Stimulated activated CD4-positive, alpha-beta T cell treated with anti-CD3 and anti-CD28 coated beads, TNF-alpha, amount 100 ng/mL, for 1 hour (primary cell): ENCODE measurements at places on chromosomes 11 and 22.

GRCh38 chr22:48920776-48921241, 906.9 kb downstream of the BRD1 start:
- DNase-seq, result no peak

- DNase-seq, result no peak
Observed at GRCh38 chr11:31895926-31896325, 84.8 kb upstream of the PAX6 start.

- DNase-seq, result no peak
Observed at GRCh38 chr11:93490996-93491618, 52.1 kb downstream of the SMCO4 start.

DNA sequence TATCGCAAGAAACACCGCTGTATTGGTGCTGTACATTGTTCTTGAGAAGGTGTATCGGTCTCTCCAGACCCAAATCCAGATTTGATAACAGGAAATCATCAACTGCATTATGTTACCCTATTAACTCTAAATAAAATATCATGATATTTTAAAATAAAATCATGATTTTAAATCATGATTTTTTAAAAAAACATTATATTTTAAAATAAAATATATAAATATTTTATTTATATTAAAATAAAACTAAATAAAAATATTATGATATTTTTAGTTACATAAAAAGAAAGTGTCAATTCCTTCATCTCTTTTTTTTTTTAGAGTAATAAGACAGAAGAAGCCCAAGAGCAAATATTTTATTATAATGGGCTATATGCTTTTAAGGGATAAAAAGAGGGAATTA, 27.6 kb downstream of the RBMXL2 start:
- DNase-seq, result no peak

GRCh38 chr11:945986-946385, 20.3 kb downstream of the AP2A2 start:
- no peak for DNase-seq

GRCh38 chr11:31240340-31240904, 129.1 kb downstream of the DCDC1 start:
- DNase-seq, result no peak

GRCh38 chr11:130778705-130779104, 137.6 kb downstream of the SNX19 start:
- DNase-seq, result no peak

DNA sequence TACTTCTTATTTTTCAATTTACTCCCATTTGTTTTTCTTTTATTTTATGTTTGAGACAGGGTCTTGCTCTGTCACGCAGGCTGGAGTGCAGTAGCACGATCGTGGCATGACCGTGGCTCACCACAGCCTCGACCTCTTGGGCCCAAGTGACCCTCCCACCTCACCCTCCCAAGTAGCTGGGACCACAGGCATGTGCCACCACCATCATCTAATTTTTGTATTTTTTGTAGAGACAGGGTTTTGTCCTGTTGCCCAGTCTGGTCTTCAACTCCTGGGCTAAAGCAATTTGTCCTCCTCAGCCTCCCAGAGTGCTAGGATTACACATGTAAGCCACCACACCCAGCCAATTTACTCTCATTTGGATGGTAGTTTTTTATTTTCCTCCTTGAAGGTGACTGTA, 679.3 kb upstream of the CCDC179 start:
- no peak for DNase-seq

DNA sequence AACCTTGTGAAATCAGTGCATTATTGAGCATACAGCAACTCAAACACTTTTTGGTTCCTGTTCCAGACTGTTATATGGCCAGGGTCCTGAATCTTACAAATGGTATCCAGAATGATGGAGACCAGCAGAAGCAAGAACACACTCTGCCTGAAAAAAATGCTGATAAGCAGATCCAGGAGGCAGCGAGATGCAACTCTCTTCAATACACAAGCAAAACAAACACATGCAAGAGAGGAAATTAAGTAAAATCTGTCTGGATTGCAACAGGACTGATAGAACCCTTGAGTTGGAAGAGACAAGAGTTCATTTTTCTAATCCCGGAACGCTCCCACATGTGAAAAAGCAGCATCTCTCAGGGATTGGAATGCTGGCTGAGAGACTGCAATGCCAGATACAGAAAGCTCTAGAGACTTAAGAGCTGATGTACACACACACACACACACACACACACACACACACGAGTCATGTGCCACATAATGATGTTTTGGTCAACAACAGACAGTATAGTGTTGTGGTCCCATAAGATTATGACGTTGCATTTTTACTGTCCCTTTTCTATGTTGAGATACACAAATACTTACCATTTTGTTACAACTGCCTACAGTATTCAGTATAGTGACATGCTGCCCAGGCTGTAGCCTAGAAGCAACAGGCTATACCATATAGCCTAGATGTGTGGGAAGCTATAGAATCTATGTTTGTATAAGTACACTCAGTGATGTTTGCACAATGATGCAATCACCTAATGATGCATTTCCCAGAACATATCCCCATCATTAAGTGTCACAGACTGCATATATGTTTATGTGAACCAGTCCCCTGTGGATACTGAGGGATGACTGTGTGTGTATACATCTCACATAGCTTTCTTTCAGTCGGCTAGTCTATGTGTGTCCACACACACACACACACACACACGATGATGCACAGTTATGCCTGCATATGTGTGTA, 406.6 kb downstream of the LARGE1 start:
- no peak for DNase-seq

- no peak for DNase-seq
Observed at GRCh38 chr11:92744929-92745585, 224.4 kb upstream of the MTNR1B start.

DNA sequence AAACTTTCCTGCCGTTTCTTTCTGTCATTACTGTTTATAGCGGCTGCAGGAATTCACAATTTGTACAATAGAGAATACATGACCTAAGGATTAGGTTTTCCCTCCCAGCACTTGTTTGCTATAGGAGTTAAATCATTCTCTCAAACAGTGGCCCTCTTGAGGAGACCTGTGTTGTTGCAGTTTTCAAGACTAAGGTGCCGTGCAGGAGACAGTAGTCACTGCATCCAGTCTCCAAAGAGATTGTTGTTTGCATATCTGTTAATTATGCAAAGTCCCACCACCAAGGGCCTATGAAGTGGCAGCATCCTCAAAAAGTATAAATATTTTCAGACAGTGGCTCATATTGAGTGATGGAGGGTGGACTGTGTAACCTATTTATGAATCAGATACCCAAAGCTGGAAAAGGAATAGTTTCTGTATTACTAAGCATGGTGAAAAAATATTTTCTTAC, 2.3 kb downstream of the PRSS23 start:
- no peak for DNase-seq

- no peak for DNase-seq
Observed at GRCh38 chr11:29305456-29306232, 711.2 kb downstream of the KCNA4 start.

- no peak for DNase-seq
Observed at GRCh38 chr22:43006016-43006505, 8.9 kb downstream of the PACSIN2 start.

- no peak for DNase-seq
Observed at GRCh38 chr11:94834911-94835593, 66.9 kb downstream of the AMOTL1 start.

DNA sequence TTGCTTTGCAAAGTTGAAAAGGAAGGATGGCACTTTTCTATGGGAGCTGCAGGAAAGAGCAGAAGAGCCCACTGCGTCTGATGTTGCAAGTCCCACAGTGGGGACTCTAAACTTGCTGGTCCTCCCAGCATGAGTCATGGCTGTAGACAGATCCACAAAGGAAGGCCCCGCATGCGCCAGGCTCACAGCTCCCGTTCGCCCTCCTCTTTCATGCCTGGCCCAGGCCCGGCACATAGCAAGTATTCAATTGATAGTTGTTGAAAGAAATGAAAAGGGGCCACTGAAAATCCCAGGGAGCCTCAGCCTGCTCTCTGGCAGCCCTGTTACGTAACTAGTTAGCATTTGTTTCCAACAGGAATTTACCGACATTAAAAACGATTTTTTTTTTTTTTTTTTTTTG, 18.9 kb downstream of the AP1B1 start:
- DNase-seq, result no peak

- no peak for DNase-seq
Observed at GRCh38 chr11:111469200-111469599, 43.0 kb downstream of the BTG4 start.

DNA sequence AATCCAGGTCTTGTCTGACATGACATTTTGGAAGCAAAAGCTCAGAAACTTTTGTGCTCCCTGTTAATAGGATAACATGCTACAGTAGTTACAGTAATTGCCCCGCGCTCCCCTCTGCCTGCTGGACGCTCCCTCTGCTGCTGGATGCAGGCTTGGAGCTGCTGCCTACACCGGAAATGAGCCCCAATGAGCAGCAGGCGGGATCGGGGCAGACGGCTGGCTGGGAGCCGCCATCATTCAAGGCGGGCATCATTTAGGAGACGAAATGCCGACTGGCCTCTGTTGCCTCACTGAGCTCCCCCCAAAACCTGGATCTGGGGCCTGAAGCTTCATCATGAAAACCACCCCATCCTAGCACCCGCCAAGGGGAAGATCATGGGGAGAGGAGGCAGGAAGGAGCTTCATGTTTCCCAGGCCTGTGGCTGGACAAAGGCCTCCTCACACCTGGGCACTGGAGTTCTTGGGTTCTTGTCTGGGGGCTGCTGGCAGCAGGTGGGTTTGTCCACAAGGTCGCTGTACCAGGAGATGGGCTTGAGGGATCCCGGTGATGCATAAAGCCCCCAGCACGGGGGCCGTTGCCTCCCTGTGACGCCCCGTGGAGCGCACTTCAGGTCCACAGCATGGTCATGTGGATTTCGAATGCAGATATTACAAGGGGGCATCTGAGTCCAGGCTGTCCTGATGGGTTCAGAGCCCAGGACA, 664.3 kb downstream of the BRD1 start:
- no peak for DNase-seq

DNA sequence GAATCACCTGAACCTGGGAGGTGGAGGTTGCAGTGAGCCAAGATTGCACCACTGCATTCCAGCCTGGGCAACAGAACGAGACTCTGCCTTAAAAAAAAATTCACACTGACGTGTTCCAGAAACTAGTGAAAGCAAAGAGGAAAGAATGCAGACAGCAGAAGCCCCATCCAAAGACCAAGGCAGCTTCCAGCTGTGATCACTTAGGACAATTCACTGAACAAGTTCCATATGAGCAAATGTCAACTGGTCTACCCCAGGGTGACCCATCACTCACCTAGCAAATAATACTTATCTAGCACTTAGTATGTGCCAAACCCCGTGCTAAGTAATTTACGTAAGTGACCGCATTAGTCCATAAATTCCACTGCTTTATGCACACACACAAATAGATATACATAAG, 138.9 kb downstream of the LARGE1 start:
- DNase-seq, result no peak

DNA sequence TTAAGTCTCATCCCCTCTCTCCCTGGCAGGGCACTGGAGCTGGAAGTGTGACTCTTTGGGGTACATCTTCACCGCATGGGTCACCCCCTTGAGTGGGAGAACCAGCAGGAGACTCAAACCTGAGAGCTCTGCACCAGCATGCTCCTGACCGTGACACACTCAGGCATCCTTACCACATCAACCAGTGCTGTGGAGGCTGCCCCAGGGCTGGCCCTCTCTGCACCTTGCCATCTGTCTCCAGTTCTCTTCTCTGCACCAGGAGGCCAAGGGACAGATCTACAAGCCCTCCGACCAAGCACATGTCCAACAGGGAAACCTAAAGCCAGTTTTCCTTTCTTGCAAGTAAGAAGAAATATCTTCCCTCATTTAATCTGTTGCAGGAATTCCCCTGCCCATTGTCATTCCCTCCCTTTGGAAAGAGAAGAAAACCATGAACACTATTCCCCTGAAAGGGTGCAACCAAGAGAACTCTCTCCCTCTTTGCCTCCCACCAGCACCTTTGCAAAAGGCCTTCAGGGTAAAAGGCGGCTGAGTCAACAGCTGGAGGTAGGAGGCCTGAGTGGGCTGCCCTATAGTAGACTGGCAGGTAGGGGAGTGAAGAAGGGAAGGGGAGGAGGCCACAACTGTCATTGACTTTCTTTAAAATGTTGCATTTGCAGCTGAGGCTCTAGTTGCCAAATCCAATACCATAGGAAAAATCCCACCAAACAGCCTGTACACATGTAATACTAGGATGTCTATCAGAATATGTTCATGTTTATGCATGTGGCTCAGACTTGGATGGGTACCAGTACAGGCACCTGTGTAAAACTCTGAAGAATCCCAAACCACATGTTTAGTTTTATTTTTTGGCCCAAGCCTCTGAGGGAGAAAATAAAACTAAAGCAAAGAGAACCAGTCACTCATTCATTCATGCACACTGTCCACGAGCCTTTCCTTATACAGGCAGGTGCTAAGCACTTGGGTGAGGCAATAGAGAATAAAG, 117.0 kb downstream of the WT1 start:
- no peak for DNase-seq

DNA sequence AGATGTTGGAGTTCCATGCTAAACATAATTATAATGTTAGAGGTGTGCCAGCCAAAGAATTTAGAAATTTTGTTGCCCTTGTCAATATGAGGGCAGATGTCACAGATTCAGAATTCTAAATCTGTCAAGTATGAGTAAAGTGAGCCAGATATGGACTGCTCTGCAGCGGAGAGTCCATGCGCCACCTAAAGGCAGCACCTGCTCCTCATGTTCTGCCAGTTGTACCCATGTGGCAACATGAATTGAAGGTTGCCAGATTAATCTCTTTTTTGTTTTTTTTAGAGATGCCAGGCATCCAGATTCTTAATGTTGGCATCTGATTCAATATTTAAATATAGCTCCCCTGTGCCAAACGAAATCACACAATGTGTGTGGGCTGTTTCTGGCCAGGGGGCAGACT, 678.6 kb upstream of the ANO5 start:
- no peak for DNase-seq

DNA sequence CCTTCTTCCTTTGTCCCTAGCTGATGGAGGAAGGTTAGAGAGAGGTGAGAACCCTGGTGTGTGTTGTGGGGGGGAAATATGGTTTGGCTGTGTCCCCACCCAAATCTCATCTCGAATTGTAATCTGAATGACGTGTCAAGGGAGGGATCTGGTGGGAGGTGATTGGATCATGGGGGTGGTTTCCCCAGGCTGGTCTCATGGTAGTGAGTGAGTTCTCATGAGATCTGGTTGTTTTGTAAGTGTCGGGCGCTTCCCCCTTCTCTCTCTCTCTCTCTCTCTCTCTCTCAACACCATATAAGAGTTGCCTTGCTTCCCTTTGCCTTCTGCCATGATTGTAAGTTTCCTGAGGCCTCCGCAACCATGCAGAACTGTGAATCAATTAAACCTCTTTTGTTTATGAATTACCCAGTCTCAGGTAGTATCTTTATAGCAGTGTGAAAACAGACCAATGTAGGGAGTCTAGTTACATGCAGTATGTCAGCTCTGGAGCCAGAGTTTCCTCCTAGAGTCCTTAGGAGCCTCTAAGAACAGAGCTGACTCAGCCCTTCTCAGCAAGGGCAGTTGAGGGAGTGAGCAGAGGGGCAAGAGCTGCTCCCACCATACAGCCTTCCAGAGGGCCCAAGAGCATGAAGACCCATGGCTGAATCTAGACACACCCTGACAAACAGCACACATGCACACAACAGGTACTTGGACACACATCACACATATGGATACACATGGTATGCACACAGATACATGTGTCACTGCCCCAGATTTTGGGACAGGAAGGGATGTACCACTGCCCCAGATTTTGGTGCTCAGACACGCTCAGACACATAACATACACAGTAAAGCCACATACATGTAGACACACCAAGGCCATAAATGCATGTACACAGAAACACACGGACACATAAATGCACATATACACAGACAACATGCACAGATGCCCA, 12.9 kb upstream of the LRRC32 start:
- DNase-seq, result no peak

GRCh38 chr11:78541537-78541936, 33.1 kb downstream of the NARS2 start:
- no peak for DNase-seq

GRCh38 chr22:17272511-17272991, 53.3 kb upstream of the ADA2 start:
- no peak for DNase-seq
